ENCODE measurements at places on chromosomes 12 and 14.

DNA sequence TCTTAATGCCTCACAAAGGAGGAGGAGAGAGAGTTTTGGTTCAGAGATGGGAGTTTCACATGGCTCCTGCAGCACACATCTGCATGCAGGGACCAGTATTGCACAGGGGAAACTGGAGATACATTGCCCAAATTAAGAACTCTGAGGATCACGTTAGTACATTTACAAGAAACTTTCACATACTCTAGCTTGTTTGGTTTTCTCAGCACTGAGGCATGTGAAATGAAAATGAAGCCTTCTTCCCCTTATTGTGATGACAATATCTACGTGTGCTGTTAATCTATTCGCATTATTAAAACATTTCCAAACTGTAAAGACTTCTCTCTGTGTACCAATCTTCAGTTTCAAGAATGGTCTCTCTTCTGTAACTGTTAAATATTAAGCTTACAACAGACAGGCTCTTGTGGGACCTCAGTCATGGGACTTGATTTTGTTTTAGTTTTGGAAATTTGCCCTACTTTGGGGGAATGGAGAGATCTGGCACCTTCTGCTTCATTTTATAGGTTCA lies 124.7 kb downstream of the DAAM1 start:
- DNase-seq, result no peak

DNA sequence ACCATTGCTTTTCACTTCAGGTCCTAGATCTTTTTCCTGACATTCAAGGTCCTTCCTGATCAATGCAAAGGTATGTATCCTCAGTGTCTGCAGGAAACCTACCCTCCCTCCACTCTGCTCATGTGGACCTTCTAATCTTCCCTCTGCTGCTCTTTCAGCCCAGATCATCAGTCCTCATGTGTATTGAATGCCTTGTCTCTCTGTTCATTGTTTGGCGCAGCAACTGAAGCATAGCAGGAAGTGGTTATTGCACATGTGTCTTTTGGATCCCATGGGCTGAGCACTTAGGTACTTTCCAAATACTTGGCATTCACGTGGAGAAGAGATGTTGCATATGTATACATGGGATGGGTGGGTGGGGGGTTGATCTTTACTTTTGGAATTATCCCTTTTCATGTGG lies 4.3 kb upstream of the NIN start:
- no peak for DNase-seq

GRCh38 chr12:94263011-94263811 lies 114.8 kb downstream of the PLXNC1 start:
- no peak for DNase-seq

- DNase-seq, result no peak
Measured at GRCh38 chr14:36707570-36707969, 45.9 kb downstream of the PAX9 start.

GRCh38 chr12:121295746-121296617 lies 527 bp downstream of the CAMKK2 start:
- DNase-seq, result no peak

DNA sequence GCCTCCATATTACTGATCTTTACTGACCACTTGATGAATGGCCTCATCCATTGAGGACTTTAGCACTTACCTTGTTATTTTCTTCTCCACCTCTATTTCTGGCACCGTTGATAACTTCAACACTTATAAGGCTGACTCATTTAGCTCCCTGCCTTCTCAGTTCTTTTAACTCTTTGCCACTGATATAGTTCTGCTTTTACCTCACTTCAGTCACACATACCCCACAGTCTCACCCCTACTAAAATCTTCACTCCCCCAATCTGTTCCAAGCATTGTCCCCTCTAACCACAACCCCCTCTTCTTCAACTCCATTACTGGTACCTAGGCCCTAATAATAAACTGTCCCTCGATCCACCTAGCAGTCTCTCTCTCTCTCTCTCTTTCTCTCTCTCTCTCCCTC lies 141.0 kb downstream of the PAH start:
- DNase-seq, result no peak

GRCh38 chr14:74618078-74618952 lies 6.3 kb upstream of the LTBP2 start:
- no peak for DNase-seq

- DNase-seq, result no peak
Measured at GRCh38 chr12:65925626-65926025, 101.3 kb downstream of the HMGA2 start.

GRCh38 chr12:75651342-75651695 lies 139.9 kb upstream of the KRR1 start:
- DNase-seq, result no peak

GRCh38 chr14:30445011-30445793 lies 113.8 kb upstream of the G2E3 start:
- DNase-seq, result peak; percentile 60

DNA sequence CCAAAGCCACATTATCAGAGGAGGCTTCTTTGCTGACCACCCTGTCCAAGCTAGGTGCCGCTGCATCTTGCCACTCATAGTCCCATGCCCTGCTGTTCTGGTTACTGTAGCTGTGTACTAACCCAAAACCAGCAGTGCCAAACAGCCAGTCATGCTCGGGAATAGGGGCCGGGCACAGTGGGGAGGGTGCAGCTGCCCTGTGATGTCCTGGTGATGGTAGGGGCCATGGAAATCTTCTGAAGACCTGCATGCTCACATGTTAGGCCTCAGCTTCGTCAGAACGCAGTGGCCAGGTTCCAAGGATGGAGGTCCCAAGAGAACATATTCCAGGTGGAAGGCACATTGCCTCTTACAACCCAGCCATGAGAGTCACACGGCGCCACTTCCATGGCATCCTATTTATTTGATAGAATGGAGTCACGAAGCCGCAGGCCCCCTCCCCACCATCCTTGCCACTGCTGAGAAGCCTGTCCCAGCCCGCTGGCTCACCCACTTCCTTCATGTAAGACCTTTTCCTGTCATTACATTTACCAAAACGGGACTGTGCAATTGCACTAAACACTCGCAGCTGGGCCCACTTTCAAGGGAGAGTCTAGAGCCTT lies 48.5 kb downstream of the FAM222A start:
- no peak for DNase-seq

GRCh38 chr12:12230275-12230674 lies 36.6 kb downstream of the LRP6 start:
- no peak for DNase-seq

DNA sequence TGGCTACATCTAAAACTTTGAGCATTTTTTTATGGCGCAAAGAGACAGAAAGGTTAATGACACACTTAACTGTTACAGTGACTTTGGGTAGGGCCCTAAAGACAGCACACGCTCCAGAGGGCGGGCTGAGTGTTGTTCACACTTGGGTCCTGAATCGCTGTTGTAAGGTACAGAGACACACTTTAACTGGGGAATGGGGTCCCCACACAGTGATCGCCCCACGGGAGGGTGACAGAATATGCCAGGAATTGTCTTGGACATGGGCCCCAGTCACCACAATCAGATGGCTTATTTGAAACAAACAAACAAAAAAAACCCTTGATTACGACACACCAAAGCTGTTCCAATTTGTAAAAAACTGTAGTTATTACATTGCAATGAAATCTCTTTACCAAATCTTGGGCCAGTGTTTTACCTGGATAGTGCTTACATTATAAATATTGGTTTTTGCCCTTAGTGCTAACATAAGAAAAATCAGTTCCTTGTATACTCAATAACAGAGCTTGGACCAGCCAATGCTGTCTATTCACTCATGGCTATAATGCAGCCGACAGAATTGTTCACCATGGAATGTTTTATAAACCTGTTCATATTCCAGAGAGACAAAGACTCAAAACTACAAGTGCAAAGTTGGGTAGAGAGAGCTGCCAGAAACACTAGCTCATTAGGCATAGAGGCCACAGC lies 28.3 kb downstream of the KCTD10 start:
- no peak for DNase-seq

DNA sequence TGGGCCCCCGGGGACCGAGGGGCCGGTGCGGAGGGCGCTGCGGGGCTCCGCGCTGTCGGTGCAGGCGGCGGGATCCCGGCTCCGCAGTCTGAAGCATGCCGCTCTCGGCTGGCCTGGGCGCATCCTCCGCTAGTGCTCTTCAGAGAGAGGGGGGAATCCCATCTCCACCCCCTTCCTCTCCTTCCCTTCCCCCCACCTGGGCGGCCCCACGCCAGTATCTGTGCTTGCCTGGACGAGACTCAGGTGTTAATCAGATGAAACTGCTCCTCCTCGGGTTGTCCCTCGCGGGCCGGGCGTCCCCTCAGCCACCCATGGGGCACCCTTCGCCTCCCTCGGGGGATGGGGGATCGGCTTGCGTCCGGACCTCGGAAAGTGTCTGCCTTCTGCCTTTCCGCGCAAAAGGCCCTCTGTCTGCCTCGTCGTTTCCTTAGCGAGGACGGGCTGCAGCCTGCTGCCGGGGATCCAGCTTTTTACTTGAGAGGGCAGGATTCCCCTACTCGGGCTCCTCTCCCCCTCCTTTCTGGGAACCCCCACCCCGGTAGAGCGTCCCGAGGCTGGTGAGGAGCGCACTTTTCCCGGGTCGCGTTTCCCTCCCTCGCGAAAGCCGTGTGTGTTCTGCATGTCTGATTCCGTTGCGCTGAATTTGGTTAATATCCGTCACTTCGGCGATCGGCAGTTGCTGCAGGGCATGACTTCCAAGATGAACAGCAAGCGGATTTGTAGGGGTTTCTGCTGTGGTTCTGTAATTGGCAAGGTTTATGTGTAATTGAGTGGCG lies 1.1 kb downstream of the GPHN start:
- DNase-seq, result peak; percentile 2

GRCh38 chr14:64112867-64113678 lies 181.1 kb downstream of the ESR2 start:
- DNase-seq, result no peak

- peak; percentile 20 for DNase-seq
Measured at GRCh38 chr14:106556665-106557289, 1030.4 kb downstream of the TMEM121 start.

GRCh38 chr14:53062856-53063255 lies 90.3 kb downstream of the DDHD1 start:
- no peak for DNase-seq

GRCh38 chr14:82011460-82011859 lies 477.8 kb upstream of the SEL1L start:
- DNase-seq, result no peak

- DNase-seq, result no peak
Measured at GRCh38 chr14:71711619-71712018, 220.6 kb upstream of the RGS6 start.

DNA sequence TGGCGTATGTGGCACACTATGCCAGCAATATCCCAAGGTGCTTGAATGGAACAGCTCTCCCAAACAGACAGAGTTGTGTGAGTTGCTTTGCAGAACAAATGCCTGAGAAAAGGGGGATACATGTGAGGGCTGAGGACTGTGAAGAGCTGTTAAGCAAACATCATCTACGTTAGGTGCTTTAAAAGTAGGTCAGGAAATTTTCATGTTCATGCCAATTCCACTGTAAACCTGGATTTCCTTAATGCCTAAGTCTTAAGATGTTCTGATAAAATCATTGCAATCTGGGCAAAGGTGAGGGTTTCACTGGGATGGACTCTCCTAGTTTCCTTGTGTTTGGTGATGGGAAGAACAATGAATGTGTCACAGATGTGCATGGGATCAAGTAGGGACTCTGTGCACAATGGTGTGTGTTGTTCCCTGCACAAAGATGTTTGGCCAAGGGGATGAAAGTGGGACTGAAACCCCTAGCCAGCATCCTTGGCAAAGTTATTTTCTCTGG lies 227.9 kb downstream of the KTN1 start:
- DNase-seq, result no peak

DNA sequence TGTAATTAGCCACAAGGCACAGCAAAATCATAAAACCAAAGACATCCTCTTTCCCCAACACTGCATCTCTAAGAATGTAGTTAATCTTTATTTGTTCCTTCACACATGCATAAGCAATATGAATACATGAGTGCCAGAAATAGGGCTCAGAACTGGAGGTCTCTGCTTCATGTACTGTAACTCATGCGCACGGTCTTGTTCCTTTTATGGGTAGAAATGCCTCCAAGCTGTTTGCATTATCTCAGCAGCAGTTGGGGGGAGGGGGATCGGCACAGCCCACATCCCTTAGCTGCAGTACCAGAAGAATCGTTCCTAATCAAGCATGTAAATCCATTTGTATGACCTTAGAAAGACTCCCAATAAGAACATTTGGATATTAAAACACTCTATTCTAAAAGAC lies 20.0 kb downstream of the RHOJ start:
- DNase-seq, result no peak
